ENCODE measurements at places on chromosomes 2 and 18.

DNA sequence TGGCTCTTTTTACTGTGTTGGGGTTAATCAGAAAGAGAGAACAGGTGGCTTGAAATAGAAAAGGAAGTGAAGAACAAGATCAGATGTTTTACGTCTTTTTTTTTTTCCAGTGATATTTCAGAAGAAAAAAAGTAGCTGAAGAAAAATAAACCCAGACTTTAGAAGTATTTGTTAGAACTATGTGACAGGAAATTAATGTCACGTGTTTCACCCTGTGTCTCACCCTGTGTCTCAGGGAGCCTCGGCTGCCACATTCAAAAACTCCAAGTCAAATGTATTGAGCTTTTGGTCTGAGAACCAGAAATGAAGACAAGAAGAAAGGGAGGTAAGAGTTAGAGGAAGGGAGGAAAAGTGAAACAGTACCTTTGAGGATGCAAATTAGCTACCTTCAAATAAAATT, 38.0 kb downstream of the AKAIN1 start:
- no peak for DNase-seq

DNA sequence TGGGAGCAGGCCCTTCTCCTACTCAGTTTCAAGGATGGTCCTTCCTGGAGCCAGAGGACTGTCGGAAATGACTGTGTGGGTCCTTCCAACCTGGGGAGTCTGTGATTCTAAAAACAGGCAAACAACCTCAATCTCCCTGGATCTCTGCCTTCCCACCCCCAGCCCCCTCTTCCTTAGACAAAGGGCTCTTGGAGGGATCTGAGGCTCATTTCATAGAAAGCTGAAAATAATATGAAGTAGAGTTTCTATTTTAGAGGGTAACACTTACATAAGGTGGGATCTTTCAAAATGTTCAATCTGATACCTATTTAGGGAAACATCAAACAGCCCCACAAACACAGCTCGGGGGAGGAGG, 69.4 kb downstream of the RHOB start:
- no peak for DNase-seq

- no peak for DNase-seq
Measured at GRCh38 chr18:57832730-57833129, 29.6 kb upstream of the ATP8B1 start.

DNA sequence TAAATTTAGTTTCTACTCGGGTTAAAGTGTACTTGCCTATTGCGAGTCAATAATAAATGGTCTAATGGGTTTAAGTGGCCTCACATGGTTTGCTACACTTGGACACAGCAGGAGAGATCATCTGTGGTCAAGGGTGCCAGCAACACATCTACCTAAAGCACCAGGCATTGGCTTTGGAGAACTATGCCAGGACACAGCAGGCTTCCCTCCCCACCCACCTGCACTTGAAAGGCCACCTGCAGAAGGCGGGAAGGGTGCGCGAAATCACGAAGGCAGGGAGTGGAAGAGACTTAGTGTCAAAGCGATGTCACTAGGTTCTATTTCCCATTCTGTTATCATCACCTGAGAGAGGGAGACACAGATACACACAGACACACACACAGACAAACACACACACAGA, 44.5 kb downstream of the MYT1L start:
- peak; percentile 62 for DNase-seq

GRCh38 chr2:205461169-205461568, 221.1 kb upstream of the NRP2 start:
- no peak for DNase-seq

GRCh38 chr2:8455236-8456150, 226.4 kb upstream of the ID2 start:
- DNase-seq: no peak

DNA sequence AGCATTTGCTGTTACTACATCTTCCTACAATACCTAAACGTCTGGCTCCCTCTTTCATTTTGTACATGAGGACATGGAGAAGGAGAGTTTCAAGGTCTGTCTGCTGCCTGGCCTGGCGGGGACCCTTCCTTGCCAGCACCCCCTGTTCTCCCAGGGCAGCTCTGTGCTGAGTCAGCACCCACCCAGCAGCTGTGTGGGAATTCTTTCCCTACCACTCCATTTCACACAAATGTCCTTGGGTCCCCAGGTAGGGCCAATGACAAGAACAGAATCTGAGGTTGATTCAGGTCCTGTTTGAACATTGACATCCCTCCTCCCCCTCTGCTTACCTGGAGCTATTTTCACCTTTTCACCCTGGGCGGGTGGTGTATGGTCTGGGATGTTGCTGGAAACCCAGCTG, 129.9 kb upstream of the ITGA6 start:
- no peak for DNase-seq

- DNase-seq: no peak
Measured at GRCh38 chr2:220334210-220334609, 706.8 kb downstream of the SLC4A3 start.

DNA sequence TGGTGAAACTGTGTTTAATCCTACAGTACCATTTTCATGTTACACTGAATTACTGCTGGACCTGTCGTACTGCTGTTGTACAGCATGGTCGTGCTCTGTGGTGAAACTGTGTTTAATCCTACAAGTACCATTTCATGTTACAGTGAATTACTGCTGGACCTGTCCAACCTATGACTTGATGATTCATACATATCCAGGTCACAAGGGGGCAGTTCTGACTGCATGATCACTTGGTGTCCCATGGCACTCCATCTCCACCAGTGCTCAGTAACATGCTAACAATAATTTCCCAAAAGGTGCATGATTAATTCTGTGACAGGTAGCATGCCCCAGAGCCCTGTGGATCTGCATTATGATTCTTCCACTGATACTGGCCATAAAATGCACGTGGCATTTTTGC, 101.6 kb downstream of the ADCYAP1 start:
- DNase-seq: no peak

- DNase-seq: no peak
Measured at GRCh38 chr2:199186301-199186751, 271.4 kb downstream of the SATB2 start.

DNA sequence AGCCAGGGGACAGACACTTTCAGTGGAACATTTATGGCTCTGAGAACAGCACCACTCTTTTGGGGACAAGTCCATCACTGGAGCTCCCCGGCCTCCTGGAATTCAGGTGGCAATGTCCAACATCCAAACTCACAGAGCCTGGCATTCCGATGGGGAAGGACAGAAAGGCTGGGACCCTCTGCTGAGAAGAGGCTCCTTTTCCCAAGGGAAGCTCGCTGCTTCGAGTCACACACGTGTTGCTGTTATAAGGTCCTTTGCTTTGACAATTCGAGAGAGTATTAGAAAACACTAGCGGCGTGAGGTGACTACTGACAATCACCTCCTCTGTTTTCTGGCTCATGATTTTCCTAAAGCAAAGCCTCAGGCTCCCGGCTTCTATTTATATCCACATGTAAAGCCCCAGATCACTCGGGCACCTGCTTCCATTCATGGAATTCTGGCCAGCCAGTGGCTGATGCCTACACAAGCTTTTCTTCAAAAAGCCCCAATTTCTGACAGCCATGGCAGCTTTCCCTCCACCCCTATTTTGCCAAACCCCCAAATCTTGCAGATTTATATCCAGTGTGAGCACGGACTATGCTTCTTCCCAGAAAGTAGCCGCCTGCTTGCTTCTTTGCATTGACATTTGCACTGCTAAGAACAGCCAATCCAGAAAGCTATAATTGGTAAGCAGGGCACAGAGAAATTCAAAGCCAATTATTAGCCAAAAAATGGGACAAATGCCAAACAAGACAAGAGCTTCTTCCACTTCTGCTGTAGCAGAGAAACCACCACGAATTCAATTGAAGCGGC, 67.3 kb downstream of the NDUFA10 start:
- peak; percentile 12 for DNase-seq

GRCh38 chr2:64779117-64779690, 125.5 kb upstream of the SERTAD2 start:
- DNase-seq: no peak

GRCh38 chr18:5431836-5432575, 111.8 kb downstream of the EPB41L3 start:
- DNase-seq: no peak

DNA sequence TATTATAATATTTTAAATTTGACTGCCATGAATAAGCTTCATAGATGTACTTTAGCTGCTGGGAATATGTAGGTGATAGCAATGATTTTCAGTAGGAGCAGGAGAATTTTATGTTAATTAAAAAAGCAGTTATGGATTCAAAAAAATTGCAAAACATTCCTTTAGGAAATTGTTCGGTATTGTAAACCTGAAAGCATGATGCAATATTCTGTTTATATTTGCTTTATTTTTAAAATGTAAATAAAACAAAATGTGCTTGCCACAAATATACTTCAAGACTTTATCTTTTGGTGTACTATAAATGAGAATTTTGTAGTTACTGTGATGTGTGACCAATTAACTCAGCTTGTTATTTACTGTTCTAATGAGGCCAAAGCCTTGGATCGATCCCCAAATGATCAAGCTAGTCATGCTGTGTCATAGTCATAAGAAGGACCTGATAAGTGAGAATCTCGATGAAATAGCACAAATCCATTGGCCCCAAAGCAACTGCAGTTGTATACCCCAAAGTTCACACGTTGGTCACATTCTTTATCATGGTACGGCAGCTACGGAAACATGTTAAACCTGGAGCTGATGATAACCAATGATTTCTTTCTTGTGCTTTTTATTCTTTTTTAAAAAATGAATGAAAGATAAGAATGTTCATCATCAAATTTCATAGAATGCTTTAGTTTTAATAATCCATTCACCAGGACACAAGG, 23.6 kb upstream of the ATIC start:
- DNase-seq: no peak

- DNase-seq: no peak
Measured at GRCh38 chr2:29317801-29318485, 202.7 kb downstream of the CLIP4 start.

DNA sequence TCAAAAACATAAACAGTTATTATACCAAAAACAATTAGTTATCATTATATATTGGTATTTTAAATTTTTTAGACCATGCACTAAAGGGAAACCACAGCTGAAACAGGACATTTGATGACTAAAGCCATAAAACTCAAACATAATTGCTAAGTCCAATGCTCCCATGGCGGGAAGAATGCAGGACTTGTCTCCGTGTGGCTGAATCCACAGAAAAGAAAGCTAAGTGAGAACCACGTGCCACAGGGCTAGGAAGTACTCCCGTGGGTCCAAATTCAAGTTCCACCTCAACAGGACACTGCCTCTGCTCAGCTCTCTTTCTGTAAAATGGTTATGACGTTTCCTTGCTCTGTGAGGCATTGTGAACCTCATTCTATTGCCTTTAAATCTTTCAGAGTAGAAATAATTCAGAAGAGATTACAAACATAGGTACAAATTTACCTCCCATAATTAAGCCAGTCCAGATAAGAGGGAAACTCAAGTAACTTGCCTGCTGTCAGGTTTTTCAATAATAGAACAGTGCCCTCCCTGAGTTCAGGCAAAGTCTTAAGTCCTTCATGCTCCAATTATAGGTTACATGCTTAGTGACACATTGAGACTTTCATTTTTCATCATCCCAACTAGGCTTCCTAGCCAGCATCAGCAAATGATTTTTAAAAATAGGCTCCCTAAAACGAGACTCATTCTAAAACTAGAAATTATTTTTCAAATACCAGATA, 36.7 kb downstream of the FTCDNL1 start:
- no peak for DNase-seq

- DNase-seq: no peak
Measured at GRCh38 chr2:240926516-240927389, 20.6 kb downstream of the CROCC2 start.

- DNase-seq: no peak
Measured at GRCh38 chr2:142426064-142426463, 295.2 kb upstream of the LRP1B start.

GRCh38 chr2:42249887-42250286, 80.7 kb downstream of the EML4 start:
- DNase-seq: peak; percentile 86

- no peak for DNase-seq
Measured at GRCh38 chr2:149061133-149061745, 22.7 kb downstream of the LYPD6B start.

DNA sequence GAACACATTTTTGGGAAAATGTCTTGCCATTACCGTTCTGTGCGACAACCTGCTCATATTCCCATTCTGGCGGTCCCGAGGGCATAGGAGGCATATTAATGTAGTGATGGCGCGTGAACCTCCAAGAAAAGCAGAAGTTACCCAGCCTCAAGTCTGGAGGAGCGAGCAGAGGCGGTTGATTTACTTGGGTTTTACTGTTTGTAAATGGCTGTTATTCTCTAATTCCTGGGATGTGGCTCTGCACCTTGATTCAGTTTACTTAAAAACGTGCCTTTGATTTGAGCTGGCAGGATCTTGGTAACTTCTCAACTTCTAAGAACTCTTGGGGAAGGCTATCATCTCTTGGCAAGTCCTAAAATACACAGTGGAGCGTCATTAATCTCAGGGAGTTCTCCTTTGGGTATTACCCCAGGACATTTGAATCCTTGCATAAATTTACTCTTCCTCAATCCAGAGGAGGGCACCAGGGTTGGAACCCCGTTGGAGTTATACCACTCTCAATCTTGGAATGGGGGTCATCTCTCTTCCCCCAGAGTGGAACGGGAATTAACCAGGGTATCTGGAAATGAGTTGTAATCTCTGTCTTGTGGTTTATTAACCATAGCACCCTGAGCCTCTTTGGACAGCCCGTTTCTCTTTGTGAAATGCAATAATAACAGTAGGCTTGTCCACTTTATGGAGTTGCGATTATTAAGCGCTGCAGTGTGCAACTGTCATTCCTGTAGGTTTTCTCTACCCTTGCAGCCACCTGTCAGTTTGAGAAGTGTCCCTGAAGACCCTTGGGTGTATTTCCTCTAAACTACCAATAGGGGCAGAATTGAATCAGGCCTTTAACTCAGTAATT, 2.1 kb downstream of the HK2 start:
- peak; percentile 40 for DNase-seq

DNA sequence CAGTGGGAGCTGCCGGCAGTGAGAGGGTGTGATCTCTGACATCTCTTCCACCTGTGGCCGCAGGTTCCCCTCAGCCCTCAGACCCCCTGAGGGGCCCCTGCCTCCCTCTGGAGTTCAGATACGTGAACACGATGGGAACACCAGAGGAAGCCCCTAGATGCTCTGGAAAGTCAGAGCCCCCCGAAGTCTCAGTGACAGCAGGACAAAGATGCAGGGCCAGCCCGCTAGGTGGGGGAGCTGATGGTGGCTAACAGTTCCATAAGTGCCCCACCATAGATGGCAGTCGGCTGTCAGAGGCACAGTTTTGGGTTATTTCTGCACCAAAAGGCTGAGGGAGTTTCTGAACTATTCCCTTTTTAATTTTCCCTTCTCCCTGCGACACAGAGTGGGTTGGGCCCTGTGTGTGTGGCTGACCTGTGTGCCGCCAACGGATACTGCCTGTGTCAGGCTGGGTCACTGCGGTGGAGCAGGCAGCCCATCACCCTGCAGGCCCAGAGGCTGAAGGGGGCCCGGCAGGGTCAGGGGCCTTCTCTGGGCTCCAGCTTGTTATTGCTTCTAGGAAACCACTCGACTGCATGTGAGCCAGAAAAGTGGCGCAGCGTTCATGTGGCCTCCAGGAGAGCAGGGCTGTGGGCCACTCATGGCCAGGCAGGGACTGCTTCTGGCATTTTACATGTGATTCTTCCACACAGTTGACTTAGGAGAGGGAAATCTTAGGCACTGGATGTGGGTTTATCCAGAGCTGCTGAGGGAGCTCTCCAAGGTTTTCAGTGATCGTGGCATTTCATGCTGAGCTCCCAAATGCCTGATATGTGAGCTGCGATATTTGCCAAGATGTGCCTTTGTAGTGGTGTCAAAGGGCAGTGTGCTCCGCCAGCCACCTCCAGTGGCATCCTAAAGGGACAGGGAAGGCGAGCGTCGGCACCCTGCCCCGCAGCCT, 225.1 kb downstream of the SH3RF3 start:
- no peak for DNase-seq

All from NCI-H1417 (cell line).